ENCODE measurements at places on chromosomes 7 and 10.

GRCh38 chr10:26372513-26373354 is 65.4 kb upstream of the APBB1IP start:
- no peak for DNase-seq

DNA sequence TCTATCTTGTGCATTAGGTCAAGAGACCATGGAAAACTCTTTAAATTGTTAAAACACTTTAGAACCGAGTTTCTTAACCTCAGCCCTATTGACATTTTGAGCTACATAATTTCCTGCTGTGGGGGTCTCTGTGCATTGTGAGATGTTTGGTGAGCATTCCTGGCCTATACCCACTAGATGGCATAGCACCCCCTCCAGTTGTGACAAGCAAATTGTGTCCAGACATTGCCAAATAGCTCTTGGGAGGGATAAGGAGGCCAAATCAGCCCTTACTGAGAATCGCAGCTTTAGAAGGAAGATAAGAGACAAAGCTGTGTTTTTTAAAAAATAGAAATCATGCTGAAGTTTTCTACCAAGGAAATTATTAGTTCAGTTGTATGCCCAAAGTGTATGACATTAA is 1158.5 kb upstream of the C7orf33 start:
- peak; percentile 18 for DNase-seq

- DNase-seq = peak; percentile 21
These were observed 989 bp downstream of the ERLIN1 start for GRCh38 chr10:100184840-100185239.

DNA sequence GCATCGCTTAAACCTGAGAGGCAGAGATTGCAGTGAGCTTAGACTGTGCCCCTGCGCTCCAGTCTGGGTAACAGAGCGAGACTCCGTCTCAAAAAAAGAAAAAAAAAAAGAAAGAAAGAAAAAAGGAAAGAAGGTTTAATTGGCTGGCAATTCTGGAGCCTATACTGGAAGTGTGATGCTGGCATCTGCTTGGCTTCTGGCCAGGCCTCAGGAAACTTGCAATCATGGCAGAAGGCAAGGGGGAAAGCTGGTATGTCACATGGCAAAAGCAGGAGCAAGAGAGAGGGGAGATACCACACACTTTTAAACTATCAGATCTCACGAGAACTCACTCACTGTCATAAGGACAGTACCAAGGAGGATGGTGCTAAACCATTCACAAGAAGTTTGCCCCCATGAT is 190.0 kb downstream of the CALN1 start:
- DNase-seq = no peak
